ENCODE measurements at places on chromosomes 6 and 20.

GRCh38 chr6:116100419-116101301 lies at the start of gene NT5DC1:
Gene NT5DC1, plus strand, starts transcription at chr6:116100853. Its CDS starts 78 bp downstream, at chr6:116100931.
- DNase-seq = peak; percentile 67

GRCh38 chr20:50222309-50223038 lies 31.8 kb downstream of the CEBPB start:
- DNase-seq = no peak

- DNase-seq = no peak
Measured at GRCh38 chr6:63066055-63066704, 145.1 kb upstream of the FKBP1C start.

DNA sequence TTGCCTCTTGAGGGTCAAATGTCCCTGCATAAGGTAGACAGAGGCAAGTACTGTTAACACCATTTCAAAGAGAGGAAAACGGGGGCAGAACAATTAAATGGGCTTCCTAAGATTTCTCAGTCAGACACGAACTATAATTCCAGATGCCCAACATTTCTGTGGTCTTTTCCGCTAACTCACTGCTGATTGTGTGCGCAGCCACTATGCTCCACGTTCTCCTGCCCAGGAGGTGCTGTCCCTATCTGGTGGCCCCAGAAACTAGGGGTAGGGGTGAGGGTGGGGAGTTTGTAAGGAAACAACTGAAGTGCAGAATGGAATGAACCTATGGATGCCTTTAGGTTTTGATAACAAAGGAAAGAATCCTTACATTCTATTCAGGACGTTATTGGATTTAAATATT lies 86.1 kb upstream of the BACH2 start:
- no peak for DNase-seq

DNA sequence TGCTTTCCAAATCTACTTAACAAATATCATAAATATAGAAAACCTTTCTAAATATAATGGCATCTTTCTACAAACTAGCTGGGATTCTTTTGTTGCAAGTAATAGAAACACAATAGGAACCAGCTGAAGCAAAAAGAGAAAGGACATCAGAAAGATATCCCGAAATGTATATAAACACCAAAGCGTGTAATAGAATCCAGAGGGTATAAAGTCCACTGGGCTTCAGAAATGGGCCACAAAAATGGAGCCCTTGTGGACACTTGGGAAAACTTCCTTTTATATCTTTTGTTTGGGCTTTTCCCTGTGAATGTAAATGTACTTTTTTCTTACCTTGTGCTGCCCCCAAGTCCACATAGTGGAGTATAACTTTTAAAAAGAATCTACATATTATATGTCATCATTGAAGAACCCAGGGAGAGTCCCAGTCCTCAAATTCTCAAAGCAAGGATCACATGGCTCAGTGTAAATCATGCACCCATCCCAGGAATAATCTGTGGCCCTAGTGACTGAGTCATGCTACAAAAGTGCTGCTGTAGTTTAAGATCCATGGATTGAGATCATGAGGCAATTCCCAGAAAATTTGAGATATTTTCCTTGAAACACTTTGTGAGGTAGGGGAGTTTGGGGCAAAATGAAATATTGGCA lies 457.0 kb downstream of the EPM2A start:
- peak; percentile 68 for DNase-seq

DNA sequence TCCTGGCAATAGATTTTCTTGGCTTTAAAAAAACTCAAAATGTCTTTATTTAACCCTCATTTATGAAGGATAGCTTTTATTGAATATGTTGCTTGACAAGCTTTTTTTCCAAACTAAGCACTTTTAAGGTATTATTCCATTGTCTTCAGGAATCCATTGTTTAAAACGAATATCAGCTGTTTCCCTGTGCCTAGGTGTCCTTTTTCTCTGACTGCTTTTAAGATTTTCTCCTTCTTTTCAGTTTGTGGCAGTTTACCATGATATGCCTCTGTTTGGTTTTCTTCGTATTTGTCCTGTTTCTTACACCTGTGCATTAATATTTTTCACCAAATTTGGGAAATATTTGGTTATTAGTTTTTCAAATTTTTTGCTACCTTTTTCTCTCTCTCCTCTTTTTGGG lies 68.4 kb downstream of the YTHDF1 start:
- DNase-seq = no peak

Data from IMR-90 (cell line).